ENCODE measurements at places on chromosomes 1 and 21. TPM values are rescaled to one million over a fixed set of nuclear protein-coding genes. Genes with fewer than 3 reads are reported as not detected.

Gene GPR37L1
- not detected for total RNA-seq

Gene CNTN2
- not detected for total RNA-seq

DNA sequence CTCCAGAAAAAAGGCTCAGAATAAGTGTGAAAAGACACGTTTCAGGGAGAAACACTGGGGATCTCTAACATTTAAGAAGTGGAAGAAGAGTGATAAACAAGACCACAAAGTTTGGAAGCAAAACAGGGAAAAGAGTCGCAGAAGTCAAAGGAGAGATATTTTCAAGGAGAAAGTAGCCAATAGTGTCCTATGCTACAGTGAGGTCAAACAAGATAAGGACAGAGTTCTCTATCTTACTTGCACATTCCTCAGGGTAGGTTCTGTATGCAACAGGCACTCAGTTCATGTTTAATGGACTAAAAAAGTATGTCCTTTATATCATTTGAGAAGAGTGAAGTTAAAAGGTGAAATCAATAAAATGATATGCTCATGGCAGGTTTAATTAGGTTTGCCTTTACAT lies 13.8 kb upstream of the EDEM3 start:
- no peak for DNase-seq

DNA sequence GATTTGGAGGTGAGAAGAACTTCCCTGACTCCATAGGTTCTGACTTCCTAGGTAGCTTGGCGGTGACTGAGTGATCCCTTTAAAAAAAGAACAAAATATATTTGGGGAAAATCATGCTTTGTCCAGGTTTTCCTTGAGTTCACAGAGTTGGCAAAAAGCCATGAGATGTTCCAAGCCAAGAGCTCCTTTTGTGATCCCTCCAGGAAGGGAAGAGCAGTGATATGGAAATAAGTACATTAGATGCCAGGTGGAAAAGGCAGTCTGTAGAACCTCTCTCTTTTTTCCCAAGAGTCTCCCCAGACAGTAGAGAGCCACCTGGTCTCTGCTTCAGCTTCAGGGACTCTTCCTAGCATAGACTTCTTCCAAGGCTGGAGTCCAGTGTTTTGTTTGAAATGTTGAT lies 10.2 kb downstream of the TLCD4 start:
- no peak for DNase-seq

DNA sequence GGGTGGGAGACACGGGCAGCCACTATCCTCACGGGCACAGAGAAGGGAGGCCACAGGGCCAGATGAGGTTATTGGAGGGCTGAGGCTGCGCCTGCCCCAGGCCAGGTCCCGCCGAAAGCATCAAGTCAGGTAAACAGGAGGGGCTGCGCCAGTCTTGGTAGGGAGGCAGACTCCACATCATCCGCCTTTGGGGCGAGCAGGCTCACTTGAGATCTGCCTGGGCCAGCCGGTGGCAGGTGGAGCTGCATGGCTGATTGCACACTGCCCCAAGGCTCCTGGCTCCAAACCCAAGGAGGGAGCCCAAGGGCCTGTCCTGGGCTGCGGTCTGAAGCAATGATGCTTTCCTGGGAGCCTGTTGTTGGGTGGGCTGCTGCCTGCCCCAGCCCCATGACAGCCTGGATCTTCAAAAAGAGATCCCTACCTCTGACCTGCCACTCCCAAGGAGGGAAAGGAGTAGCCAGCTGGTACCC lies 4.6 kb downstream of the SMIM1 start:
- DNase-seq: no peak

GRCh38 chr1:93569489-93569888 lies 112.1 kb downstream of the BCAR3 start:
- DNase-seq: no peak

DNA sequence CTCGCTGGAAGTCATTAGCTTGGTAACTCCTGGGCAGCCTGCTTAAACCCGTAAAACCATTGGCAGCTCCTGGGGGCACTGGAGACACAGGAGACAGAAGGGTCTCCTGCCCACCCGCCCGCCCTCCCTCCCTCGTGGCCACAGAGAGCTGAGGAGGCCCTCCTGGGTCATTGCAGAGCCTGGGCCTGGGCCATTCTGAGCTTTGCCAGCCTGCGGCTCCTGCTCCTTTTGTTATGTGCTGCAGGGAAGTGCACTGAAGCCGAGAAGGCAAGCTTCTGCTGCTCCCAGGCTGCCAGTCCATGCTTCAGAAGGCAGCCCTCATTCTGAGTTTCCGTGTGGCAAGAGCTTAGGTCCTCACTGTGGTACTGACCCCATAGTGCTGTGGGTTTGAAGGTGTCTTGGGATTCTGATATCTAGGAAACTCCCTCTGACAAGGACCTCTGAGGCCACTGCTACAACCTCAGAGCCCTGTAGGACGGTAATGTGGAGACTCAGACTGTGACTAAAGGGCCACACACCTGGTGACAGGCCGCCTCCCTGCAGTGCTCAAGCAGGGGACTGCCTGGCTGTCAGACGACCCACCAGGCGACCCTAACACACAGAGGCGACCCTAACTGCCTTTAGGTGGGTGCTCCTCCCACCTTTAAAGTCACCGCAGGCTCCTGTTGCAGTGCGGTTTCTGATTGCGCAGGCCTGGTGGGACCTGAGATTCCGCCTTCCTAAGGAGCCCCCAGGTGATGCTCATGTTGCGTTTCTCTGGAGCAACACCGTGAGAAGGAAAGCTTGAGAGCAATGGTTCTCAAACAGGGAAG lies 118.7 kb downstream of the IER5 start:
- DNase-seq: no peak

DNA sequence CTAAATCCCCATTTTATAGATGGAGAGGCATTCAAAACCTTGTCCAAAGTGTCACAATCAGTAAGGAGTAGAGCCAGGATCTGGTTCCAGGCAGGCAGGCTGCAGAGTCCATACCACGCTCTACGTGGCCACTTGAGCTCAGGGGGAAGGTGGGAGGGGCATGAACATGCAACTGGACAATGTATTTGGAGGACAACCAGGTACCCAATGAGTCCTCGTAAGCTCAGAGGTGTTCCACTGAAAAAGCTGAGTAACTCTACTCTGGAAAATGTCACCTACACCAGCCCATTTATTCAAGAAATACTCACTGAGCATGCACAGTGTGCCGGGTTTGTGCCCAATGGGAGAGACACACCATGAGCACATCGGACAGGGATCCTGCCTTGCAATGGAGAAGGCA lies 11.2 kb upstream of the GUCA2B start:
- no peak for DNase-seq

DNA sequence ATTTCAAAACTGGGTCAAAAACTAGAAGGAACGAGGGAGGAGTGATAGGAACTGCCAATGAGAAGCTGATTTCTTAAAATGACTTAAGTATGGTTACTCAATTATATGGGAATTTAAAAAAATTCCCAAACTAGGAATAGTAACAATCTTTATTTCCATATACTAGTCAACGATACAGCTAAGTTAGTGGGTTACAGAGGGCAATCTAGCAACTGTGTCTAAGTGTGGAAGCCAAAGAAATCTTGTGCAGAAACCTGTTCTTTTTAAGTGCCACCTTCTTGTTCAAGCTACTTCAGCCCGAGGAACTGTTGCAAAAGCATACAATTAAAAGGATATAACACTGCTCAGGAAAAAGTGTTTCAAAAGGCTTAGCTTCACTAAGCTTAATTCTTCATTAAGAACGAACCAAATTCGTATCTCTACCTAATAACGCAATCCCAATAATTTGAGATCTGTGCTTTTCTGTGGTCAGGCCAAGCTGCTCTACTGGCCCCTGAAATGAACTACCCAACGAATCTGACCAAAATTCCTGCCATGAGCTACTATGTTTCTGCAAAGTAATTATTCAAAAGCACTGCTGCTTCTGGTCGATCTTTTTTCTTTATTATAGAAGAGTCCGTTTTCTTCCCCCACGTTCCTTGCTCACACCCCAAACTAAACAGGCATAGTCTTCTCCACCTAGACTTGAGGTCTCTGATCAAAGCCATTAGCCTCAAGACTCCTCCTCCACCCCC lies 1.8 kb downstream of the USP24 start:
- no peak for DNase-seq

DNA sequence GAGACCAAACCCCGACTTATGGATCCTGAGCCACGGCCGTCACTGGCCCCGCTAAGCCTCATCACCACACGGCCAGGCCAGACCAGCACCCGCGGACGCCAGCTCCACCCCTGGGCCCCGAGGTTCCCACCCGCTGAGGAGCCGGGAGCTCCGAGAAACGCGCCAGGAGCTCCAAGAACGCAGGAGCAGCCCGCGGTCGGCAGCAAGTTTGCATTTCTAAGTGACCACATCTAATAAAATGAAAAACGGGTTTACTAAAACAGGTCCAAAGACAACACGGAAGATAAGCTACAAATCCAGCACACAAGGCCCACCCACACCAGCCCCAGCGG lies 8.1 kb upstream of the C1QTNF12 start:
- no peak for DNase-seq

GRCh38 chr1:95113684-95114083 lies 3.5 kb upstream of the TLCD4 start:
- no peak for DNase-seq

DNA sequence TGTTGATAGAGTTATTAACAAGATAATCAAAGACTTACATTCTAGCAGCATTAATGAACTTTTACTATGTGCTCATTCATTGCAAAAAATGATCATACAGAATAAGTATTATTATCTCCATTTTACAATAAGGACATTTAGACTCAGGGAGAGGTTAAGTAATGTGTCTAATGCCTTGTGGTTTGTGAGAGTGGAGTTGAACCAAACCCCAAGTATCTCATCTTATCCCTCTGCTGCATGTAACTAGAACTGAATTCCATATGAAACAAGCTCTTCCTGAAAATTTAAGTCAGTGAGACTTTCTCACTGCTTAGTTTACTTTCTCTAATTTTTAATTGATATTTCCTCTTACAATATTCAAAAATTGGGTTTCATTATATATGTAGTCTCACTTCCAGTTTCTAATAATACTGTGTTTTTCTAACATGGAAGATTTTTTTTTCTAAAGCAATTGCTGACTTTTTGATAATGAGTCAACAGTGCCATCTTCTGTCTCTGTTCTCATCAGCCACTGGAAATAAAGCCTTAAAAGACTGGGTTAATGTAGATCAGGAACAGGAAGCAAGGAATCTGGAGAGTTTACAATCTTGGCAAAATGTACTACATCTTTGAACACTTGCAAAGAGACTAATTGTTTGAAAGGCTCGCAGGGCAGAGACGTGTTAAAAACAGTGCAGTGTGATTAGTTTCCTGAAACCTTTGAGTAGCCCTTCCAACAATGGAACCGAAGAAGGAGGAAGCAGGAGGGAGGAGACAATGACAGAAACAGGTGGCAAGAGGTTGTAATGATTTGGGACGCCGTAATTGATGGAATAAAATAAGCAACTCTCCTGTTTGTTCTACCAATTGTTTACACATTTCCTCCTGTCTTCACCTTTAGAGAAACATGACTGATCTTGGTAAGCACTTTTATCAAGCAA lies 567.6 kb downstream of the MRPL39 start:
- DNase-seq: no peak

DNA sequence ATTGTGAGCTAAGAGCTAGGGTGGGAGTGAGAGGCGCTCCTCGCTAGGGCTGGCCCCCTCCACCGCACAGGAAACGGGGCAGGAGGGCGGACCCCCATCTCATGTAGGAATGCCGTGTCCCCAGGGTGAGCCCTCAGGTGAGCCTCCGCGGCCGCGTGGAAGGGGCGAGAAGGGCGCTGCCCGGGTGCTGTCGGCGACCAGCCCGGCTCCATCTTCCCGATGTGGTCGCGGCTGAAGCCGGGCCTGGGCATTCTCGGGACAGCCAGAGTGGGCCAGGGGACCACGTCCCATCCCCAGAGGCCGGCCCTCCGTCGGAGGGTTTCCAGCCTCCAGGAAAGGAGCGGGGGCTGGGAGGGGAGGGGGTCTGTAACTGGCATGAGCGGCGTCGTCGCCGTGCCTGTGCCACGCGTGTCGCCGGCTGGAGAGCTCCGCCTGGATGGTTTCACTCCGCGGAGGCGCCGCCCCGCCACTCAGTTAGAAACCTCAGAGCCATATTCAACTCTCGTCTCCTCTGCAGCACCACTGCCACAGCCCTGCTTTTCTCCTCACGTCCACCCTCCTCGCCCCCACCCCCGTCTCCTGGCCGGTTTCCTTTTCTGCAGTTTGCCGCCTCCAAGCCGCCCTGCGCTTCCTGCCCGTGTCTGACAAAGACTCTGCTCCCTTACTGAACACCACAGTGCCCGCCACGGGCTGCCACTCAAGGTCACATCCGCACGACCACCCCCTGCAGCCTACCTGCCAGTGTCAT lies at the start of gene TMEM269:
TMEM269 (plus strand) TSS at position 46 of the 748 bp plus-strand sequence. CDS start 4,903 bp downstream, outside the sequence.
- DNase-seq: no peak

GRCh38 chr1:209628618-209629299 lies 23.5 kb downstream of the LAMB3 start:
- DNase-seq: no peak
